ENCODE measurements at places on chromosomes 3 and 15.

- DNase-seq, result no peak
Observed at GRCh38 chr15:69643476-69643875, 190.9 kb downstream of the RPLP1 start.

- no peak for DNase-seq
Observed at GRCh38 chr3:10149226-10149625, 7.6 kb downstream of the VHL start.

GRCh38 chr3:4564270-4564669 is 71.1 kb downstream of the ITPR1 start:
- DNase-seq, result no peak

GRCh38 chr15:80467311-80467714 is 63.1 kb downstream of the ARNT2 start:
- DNase-seq, result no peak

DNA sequence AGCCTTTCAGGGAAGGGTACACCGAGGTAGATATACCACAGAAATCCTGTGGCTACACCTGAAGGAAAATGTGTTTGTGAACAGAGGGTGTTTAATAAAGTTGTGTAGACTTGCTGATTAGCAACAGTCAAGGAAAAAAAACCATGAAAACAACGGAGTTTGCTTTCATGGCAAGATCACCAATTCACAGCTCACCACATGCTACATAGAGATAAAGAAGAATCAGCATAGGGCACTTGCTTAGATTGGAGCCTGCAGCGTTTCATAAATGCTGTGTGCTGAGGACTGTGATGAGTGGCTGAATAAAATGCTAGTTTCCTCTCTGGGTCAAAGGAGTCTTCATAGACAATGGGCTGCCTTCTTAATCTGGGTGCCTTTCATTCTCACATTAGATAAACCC is 257.6 kb downstream of the SLC9A9 start:
- DNase-seq, result no peak

DNA sequence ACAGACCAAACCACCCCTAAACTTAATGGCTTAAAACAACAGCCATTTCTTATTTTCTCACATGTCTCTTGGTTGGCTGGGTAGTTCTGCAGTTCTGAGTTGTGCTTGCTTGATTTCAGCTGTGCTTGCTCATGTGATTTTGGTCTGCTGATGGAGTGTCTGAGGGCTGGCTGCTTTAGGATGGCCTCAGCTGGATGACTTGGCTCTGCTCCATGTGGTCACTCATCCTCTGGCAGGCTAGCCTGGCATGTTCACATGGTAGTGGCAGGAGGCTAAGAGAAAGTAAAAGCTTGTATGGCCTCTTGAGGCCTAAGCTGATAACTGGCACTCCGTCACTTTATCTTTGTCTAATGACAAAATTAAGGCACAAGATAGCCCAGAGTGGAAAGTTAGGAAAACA is 4.1 kb downstream of the SV2B start:
- DNase-seq, result no peak

- DNase-seq, result no peak
Observed at GRCh38 chr3:149388531-149389417, 11.3 kb upstream of the TM4SF1 start.

DNA sequence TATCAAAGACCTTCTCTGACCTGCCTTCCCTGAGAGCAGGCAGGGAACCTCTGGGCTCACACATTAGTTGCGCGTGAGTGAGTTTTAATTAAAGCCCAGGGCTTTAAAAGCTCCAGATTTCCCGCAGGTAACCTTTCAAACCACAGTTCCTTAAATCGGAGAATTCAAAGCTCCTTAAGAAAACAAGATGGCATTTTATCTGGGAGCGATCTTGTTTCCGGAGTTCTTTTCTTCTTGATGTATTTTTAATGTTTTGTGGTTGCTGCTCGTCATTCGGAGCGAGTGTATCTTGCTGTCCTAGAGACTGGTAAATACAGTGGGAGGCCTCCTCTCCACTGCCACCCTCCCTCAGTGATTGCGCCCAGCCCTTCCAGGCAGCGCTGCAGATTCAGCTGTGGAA is 284.3 kb downstream of the CLSTN2 start:
- no peak for DNase-seq

DNA sequence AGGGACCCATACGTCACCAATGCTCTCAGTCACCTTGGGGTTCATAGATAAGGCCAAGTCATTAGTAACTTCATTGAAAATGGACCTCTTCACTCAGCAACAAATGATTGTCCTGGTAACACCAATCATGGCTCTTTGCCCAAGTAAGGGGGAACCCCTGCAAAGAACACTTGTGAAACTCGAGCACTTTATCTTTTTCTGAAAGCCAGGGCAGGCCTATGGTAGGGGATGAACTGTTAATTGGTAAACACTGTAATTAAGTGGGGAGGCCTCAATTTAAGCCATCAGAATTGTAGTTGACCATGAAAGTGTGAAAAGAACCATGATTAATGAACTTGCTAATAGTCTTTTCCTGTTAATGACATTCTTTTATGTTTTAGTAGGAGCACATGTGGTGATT is 73.3 kb downstream of the ABHD5 start:
- DNase-seq, result no peak

DNA sequence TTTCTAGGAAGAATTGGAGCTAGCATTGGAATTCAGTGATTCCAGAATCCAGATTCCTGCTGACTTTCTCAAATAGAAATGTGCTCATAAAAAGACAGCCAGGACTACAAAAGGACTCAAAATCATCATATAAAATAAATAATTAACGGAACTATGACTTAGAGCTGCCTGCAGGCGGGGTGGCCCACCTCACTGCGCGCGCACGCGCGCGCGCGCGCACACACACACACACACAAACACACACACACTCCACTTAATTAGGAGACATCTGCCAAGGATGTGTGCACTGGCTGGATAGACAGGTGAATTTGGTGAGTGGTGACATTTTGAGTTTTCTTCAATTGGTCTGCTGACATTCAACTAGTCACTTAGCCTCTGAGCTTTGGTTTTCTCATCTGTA is 6.9 kb upstream of the MEX3B start:
- no peak for DNase-seq

DNA sequence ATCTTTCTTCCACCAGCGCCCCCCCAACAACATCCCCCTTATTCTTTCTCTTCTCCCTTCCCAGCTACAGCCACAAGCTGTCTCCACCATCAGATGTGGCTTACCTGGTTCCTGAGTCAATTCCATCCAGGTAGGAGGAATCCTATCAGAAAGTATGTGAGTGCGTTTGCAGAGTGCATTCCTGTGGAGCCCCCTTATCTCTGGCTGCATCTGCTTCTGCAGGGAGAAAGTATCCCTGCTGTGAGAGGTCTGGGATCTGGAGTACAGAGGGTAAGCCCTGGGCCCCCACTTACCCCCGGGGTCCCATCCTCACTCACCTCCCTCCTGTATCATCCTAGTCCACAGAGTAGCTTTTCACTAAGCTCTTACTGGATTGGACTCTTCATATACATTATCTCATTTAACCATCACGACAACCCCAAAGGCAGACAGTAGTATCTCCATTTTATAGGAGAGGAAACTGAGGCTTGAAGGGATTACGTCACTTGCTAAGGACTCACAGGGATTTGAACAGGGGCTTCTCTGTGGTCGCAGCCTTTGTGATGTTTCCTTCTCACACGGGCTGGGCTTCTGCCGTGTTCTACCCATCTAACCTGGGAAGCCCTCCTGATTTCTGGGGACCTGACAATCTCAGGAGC is 22.2 kb upstream of the MAGEF1 start:
- no peak for DNase-seq

GRCh38 chr3:38131621-38132369 is 5.1 kb downstream of the ACAA1 start:
- DNase-seq, result no peak

GRCh38 chr15:52251144-52251860 is 44.3 kb downstream of the MYO5C start:
- no peak for DNase-seq

DNA sequence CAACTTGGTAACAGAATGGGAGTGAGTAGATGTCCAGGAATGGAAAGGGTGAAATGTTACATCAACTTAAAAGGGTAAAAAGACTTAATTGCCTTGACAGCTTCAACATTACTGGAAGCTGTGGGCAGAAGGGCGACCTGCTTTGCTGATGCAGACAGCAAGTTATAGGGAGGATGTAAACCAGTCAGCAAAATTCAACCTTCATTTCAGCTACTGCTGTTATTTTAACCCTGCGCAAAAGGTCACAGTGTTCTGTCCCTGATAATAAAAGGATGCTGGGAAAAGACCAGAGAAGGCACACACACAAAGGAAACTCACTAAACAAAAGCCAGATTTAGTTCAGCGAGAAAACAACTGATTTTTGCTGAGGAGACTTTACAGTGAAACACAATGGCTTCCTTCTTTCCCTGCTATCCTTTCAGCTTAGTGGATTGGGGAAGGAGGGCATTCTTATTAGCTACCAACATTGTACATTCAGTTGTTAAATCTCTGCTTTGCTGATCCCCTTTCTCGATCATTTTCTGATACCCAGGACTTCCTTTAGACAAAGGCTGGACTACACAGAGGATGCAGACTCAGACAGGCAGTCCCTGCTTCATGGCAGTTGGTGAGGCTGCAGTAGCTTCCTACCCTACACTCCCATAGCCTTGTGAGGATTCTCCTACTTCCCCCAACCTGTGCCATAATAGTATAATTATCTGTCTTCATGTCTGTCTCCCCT is 62.0 kb downstream of the P3H2 start:
- no peak for DNase-seq

DNA sequence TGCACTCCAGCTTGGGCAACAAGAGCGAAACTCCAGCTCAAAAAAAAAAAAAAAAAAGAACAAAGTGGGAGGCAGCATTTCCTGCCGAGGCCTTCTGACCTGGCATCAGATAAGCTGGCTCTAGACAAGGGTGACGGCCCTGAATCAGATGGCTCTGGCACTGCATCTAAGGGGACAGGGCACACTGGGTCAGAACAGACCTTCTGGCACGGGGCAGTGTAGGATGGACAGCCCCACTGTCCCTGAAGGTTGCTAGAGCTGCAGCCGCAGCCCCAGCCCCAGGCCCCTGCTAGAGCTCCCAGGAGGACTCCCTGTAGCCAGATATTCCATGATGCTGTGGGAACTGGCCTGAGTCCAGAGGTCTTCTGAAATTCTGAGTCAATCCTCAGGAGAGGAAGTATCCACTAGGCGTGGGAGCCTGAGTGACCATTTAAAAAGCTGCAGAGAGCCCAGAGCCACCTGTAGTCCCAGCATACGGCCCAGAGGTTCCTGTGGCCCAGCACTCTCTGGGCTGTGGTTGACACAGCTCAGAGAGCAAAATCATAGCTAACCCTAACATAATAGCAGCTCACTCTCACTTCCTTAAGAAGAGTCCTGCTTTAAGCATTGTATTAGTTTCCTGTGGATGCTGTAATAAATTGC is 69.2 kb upstream of the MFGE8 start:
- peak; percentile 71 for DNase-seq

GRCh38 chr3:64684715-64685261 is 3.0 kb downstream of the ADAMTS9 start:
- no peak for DNase-seq

DNA sequence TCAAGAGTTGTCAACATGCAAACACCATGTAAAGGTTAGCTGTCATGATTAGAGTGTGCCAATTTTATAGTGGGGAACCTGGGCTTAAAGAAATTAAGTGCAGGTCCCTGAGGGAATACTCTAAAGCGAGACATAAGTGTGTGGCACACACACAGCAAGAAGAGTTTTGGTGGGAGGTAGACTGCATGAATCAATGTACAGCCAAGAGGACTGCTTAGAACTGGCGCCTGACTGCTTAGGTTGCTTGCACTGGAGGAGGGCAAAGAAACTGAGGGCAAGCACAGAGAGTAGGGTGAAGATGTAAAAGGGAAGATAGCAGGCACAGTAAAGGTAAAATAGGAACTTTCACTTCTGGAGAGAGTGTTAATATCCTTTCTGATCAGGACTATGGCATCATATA is 184.9 kb downstream of the SOX2 start:
- DNase-seq, result no peak

DNA sequence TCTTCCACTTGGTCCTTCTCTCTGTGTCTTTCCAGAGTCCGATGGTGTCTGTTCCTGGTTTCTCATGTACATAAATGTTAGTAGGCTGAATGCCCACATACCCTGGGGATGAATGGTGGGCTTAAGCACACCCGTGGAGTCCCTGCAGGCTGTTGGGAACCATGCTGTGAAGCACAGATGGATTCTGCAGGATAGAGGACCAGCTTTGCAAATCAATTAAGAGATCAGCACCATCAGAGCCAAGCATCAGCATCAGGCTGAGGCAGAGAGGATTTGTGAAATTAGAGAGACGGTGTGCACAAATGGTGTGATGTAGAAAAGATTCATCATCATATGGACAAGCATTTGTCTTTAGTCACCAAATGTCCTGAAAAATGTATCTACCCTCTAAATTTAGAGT is 127.1 kb downstream of the SV2B start:
- DNase-seq, result no peak

All from GM04504 (cell line).